Endothelial cell of umbilical vein (primary cell): ENCODE measurements at places on chromosomes 12 and 14. TPM values are rescaled to one million over a fixed set of nuclear protein-coding genes. Genes with fewer than 3 reads are reported as not detected.

GRCh38 chr12:69341328-69341727 lies 6.9 kb upstream of the LYZ start:
- no peaks in the 10 kb centered on the region for H3K36me3 ChIP-seq
- H3K4me3 ChIP-seq: no peak overlapping the region
- no peaks in the 10 kb centered on the region for H3K4me1 ChIP-seq
- DNase-seq: no peak
- no peak overlapping the region for H3K27ac ChIP-seq
- peaks cover 22% of the 10 kb centered on the region for H3K27me3 ChIP-seq

GRCh38 chr14:28823245-28823644 lies 56.7 kb downstream of the FOXG1 start:
- H3K27me3 ChIP-seq: no peaks in the 10 kb centered on the region
- H3K27ac ChIP-seq: no peak overlapping the region
- no peak overlapping the region for H3K4me3 ChIP-seq
- no peaks in the 10 kb centered on the region for H3K4me1 ChIP-seq

GRCh38 chr12:117506333-117506732 lies 144.9 kb upstream of the NOS1 start:
- H3K36me3 ChIP-seq: no peaks in the 10 kb centered on the region
- H3K4me3 ChIP-seq: no peak overlapping the region
- H3K27ac ChIP-seq: no peak overlapping the region

DNA sequence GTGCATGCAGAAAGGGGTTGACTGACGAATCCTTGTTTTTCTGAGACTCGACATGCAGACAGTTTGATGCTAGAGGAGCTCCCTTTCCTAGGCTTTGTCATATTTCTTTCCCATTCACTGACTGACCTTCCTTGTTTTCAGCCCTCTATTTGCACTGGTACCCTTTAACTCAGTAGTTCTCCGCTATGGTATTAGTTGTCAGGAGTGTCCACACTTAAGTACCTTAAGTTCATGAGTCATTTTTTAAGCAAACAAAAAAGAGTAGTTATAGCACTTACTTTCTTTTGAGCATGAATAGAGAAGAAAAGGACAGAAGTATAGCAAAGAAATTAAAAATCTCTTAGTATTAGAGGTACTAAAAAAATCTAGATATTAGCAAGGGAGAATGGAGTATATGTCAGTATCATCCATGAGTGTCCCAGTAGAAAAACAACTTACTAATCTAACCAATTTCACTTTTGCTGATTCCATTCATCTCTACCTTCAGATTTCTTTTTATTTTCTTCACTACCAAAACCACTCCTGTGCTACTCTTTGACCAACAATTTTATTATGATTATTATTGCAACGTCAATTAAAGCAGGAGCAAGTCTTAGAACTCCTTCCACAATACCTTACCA lies 8.3 kb downstream of the ATP2B1 start:
- no peaks in the 10 kb centered on the region for H3K4me1 ChIP-seq
- H3K4me3 ChIP-seq: no peak overlapping the region
- no peaks in the 10 kb centered on the region for H3K27me3 ChIP-seq
- no peak for DNase-seq
- no peaks in the 10 kb centered on the region for H3K36me3 ChIP-seq

DNA sequence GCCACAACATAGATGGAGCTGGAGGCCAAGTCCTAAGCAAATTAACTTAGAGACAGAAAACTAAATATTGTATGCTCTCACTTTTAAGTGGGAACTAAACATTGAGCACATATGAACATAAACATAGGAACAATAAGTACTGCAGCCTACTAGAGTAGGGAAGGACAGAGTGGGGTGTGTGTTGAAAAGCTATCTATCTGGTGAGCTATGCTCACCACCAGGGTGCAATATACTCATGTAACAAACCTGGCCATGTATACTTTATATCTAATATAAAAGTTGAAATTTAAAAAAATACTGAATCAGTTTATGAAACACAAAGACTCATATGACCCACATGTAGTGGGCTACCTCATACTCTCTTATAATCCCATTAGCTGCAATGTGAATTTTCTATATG lies 1305.0 kb downstream of the LRFN5 start:
- no peaks in the 10 kb centered on the region for H3K36me3 ChIP-seq
- no peaks in the 10 kb centered on the region for H3K4me1 ChIP-seq
- no peak overlapping the region for H3K4me3 ChIP-seq
- H3K27me3 ChIP-seq: no peaks in the 10 kb centered on the region
- no peak overlapping the region for H3K27ac ChIP-seq

DNA sequence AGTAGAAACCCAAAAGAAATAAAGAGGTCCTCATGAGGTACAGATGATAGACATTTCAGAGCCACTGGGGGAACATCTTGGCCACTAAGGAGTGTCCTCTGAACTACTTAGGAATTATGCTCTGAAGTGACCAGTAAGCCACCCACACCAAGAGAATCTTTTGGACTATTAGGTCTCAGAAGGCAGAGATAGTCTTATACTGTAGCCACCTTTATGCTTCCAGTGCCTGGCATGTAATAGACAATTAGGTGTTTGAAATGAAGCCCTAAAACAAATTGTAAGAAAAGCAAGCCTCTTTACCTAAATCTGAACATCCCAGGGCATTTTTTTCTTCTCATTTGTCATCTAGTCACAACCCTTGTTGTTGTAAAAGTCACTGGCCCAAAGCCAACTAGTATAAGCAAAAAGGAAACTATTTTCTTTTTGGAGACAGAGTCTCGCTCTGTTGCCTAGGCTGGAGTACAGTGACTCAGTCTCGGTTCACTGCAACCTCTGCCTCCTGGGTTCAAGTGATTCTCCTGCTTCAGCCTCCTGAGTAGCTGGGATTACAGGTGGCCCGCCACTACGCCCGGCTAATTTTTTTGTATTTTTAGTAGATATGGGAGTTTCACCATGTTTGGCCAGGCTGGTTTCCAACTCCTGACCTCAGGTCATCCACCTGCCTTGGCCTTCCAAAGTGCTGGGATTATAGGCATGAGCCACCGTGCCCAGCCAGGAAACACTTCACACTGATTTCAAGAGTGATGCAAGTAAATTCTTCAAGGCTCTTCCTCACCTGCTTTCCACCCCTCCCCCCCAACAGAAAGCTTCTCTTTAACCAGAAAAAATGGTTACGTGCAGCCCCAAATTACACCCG lies 11.1 kb downstream of the PLEKHA5 start:
- DNase-seq: no peak
- H3K4me1 ChIP-seq: no peaks in the 10 kb centered on the region
- H3K27ac ChIP-seq: no peak overlapping the region
- no peaks in the 10 kb centered on the region for H3K27me3 ChIP-seq
- H3K4me3 ChIP-seq: no peak overlapping the region

GRCh38 chr14:23365732-23366425 lies 907 bp upstream of the EFS start:
- no peak overlapping the region for H3K4me3 ChIP-seq
- no peak for DNase-seq
- peaks cover 47% of the 10 kb centered on the region for H3K27me3 ChIP-seq
- H3K36me3 ChIP-seq: no peaks in the 10 kb centered on the region
- H3K27ac ChIP-seq: no peak overlapping the region

DNA sequence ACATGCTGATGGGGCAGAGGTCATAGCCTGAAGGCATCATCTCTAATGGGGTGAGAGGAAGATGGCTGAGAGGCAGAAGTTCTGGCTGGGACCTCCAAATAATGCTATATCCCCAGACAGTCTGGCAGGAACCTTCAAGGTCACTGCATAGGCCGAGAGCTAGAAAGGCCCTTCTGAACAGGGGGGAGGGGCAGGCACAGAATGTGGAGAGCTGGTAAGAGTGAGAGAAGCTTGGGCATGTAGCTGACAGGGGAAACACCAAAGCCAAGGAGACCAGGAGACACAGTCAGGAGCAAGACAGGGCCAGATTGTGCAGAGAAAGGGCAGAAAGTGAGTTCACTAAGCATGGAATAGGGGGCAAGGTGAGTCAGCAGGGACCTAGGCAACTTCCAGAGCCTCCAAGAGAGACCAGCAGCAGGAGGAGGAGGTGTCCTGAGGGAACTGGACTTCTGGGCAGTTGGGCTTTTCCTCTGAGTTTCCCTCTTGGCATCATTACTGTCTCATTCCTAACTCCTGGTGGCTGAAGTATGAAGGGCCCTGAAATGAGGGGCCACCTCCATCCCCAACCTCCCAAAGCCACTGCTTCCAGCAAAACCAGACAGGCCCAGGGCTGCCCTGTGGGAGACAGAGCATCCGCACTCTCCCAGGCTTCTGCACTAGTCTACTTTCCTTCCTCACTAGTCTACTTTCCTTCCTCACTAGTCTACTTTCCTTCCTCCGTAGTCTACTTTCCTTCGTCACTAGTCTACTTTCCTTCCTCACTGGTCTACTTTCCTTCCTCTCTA lies 17.1 kb downstream of the ANO2 start:
- DNase-seq: no peak
- H3K27ac ChIP-seq: no peak overlapping the region
- H3K27me3 ChIP-seq: no peaks in the 10 kb centered on the region
- H3K4me3 ChIP-seq: no peak overlapping the region

- H3K4me3 ChIP-seq: no peak overlapping the region
- H3K27me3 ChIP-seq: no peaks in the 10 kb centered on the region
- DNase-seq: no peak
- H3K4me1 ChIP-seq: peaks cover 7% of the 10 kb centered on the region
- no peak overlapping the region for H3K27ac ChIP-seq
- H3K36me3 ChIP-seq: no peaks in the 10 kb centered on the region
Measured at GRCh38 chr12:47710278-47710677, 4.4 kb upstream of the RPAP3 start.

DNA sequence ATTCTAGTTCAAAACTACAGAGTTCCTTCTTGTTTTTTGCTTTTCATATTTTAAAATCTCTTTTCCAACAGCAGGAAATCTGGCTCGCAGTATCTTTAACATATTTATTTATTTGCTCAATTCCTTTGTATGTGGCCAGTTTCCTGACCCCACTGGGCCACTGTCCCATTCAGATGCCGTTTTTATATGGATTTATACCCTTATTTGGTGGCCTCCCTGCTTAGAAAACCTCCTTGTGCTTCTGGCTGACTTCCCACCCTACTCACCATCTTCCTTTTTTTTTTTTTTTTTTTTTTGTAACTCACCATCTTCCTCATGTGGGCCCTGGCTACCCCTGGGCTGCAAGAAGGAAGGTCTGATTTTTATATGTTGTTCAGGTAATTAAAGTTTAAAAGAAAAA lies 53.9 kb downstream of the TTLL5 start:
- no peak overlapping the region for H3K4me3 ChIP-seq
- peaks cover 3% of the 10 kb centered on the region for H3K4me1 ChIP-seq
- peaks cover 8% of the 10 kb centered on the region for H3K36me3 ChIP-seq

- peaks cover 21% of the 10 kb centered on the region for H3K4me1 ChIP-seq
- peaks cover 6% of the 10 kb centered on the region for H3K27me3 ChIP-seq
- DNase-seq: peak; percentile 63
- H3K27ac ChIP-seq: no peak overlapping the region
Measured at GRCh38 chr14:73238424-73238852, 1.1 kb downstream of the PAPLN start.

DNA sequence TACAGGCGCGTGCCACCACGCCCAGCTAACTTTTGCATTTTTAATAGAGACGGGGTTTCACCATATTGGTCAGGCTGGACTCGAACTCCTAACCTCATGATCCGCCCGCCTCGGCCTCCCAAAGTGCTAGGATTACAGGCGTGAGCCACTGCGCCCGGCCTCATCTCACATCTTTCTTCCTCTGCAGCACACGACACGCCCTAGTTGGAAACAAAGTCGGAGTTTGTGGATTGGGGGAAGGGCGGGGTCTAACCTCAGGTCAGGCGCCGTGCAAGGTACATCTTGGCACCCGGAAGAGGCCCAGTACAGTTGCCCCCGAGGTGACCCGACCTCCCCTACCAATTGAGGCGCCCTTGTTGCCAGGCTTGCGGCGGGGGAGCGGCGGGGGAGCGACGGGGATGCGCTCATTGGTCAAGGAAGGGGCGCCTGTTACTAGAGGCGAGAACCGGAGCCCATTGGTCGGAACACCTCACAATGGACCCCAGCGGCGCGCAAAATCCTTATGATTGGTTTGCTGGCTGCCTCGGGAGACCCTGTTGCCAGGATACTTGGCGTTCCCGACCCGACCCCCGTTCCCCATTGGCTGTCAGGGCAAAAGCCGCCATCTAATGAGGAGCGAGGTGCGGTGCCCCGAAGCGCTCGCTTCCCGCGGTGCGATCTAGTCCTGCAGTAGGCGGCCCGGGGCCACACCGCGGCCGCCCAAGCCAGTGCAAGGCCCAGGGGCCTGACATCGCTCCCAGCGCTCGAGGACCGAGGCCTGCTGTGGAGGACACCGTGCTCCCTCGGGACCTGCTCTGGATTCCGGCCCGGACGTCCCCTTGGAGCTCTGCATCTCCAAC lies at the start of gene REC8:
REC8 (plus strand) TSS at position 659 of the 839 bp plus-strand sequence. CDS start 473 bp downstream, outside the sequence.
- peaks cover 3% of the 10 kb centered on the region for H3K4me1 ChIP-seq
- H3K27ac ChIP-seq: no peak within 1 kb of the TSS
- peaks cover 2% of the 10 kb centered on the region for H3K36me3 ChIP-seq
- DNase-seq: peak; percentile 82
- no peaks in the 10 kb centered on the region for H3K27me3 ChIP-seq

GRCh38 chr12:92921877-92922276 lies 7.2 kb downstream of the EEA1 start:
- no peak overlapping the region for H3K27ac ChIP-seq
- H3K36me3 ChIP-seq: no peaks in the 10 kb centered on the region
- no peak for DNase-seq

- no peak overlapping the region for H3K27ac ChIP-seq
- no peaks in the 10 kb centered on the region for H3K36me3 ChIP-seq
- no peaks in the 10 kb centered on the region for H3K27me3 ChIP-seq
Measured at GRCh38 chr14:51386983-51387735, 147.1 kb downstream of the TMX1 start.

GRCh38 chr12:58728397-58728796 lies 191.9 kb downstream of the LRIG3 start:
- H3K27ac ChIP-seq: no peak overlapping the region
- H3K36me3 ChIP-seq: no peaks in the 10 kb centered on the region
- no peak overlapping the region for H3K4me3 ChIP-seq
- no peaks in the 10 kb centered on the region for H3K27me3 ChIP-seq
- DNase-seq: no peak
- H3K4me1 ChIP-seq: no peaks in the 10 kb centered on the region

FAM181A gene
- not detected in 2 replicates for total RNA-seq

FSCB gene
- not detected in 2 replicates for total RNA-seq

OAS3 gene
- total RNA-seq: 15.9 and 19.8 TPM in 2 replicates

NOVA1 gene
- 3.3 and 8.2 TPM in 2 replicates for total RNA-seq

LRRC9 gene
- not detected in 2 replicates for total RNA-seq

ITPR2 gene
- total RNA-seq: 86.8 and 88.5 TPM in 2 replicates

SOX5 gene
- 2.9 and 3.5 TPM in 2 replicates for total RNA-seq

FAM161B gene
- 3.1 and 3.3 TPM in 2 replicates for total RNA-seq

LIN52 gene
- total RNA-seq: 9.7 and 10.5 TPM in 2 replicates

DENND5B gene
- total RNA-seq: 18.3 and 22.0 TPM in 2 replicates

SLCO1B1 gene
- total RNA-seq: not detected in 2 replicates

BTBD6 gene
- 57.7 and 63.1 TPM in 2 replicates for total RNA-seq

ANKS1B gene
- total RNA-seq: 0.38 and 0.42 TPM in 2 replicates

HCAR1 gene
- not detected in 2 replicates for total RNA-seq

FRMD6 gene
- total RNA-seq: 92.2 and 97.1 TPM in 2 replicates

TNFAIP2 gene
- total RNA-seq: 31.6 and 37.5 TPM in 2 replicates

COL2A1 gene
- not detected in 2 replicates for total RNA-seq

KCNH3 gene
- total RNA-seq: 0.13 and 0.18 TPM in 2 replicates

AHNAK2 gene
- 68.7 and 81.9 TPM in 2 replicates for total RNA-seq
